OCI-LY7 (cell line): ENCODE measurements at places on chromosomes 2 and 18.
A peak's percentile ranks its signal among the peaks of the same experiment; 100 is the strongest.

DNA sequence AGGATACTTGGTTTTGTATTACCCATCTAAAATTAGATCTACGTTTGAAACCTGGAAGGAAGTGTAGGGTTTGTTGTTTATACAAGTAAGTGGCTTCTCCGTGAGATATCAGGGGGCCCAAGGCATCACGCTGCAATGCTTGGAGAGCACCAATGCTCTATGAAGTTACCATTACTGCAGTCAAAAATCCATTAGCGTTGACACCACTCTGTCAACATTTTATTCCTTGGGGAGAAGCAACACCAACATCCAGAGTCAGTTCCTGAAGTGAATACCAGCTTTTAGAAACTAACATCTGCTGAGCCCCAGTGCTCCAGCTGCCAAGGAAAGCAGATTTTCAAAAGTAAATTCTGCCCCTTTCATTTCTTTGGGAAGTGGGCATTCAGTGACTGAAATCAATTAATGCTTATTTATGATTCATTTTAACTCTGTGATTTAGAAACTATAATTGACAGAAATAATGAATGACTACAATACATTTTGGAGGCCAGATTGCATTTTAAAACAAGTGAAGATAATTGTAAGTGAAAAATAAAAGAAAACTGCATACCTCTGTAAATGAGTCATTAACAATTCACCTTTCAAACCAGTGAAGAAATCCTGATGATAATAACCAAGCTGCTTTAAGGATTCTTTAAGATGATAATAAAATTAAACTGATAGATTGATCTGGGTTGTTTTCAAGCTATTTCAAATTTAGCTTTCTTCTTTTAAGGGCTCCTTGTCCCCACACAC lies 30.5 kb downstream of the LRP1B start:
- no peak for DNase-seq

GRCh38 chr2:202061695-202062094 lies 11.4 kb upstream of the KIAA2012 start:
- no peak for DNase-seq

- DNase-seq: no peak
Observed at GRCh38 chr2:104656571-104657163, 197.2 kb upstream of the POU3F3 start.

GRCh38 chr2:65489269-65489668 lies 56.9 kb upstream of the SPRED2 start:
- DNase-seq: no peak

DNA sequence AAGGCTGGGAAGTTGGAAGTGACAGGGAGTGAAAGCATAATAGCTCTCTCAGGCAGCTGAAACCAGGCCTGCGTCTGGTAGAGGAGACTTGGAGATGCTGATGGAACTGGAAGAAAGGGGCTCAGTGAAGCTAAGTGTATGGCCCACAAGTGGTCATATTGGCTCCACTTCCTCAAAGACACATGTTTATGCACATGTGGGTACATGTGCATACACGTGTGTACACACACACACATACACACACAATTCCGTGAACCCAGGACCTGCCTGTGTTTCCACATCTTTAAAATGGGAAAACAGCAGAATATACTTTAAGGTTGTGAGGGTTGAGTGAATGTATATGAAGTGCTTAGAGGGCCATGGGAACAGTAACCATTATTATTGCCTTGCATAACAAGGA lies 160.9 kb downstream of the ARL6IP6 start:
- no peak for DNase-seq

- no peak for DNase-seq
Observed at GRCh38 chr2:221551864-221552263, 20.2 kb downstream of the EPHA4 start.

- DNase-seq: no peak
Observed at GRCh38 chr18:52287151-52287550, 52.8 kb upstream of the DCC start.

- DNase-seq: no peak
Observed at GRCh38 chr2:104845946-104846785, 7.7 kb upstream of the POU3F3 start.

DNA sequence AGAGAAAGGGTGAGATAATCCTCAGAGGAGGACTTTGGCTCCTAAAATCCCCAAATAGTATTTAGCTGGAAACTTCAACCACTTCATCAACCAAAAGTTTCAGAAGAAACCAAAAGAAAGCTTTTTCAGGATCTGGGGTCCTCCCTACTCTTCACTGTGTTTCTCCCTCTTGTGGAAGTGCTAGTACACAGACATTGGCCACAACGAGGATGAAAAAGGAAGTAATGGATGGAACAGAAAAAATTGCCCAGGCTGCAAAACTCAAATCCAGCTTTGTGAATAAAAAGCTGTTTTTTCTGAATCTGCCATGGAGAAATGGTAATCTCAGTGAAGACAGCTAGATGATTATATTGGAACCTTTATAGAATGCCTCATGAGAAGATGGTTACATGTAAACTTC lies 4.0 kb downstream of the PID1 start:
- DNase-seq: no peak

DNA sequence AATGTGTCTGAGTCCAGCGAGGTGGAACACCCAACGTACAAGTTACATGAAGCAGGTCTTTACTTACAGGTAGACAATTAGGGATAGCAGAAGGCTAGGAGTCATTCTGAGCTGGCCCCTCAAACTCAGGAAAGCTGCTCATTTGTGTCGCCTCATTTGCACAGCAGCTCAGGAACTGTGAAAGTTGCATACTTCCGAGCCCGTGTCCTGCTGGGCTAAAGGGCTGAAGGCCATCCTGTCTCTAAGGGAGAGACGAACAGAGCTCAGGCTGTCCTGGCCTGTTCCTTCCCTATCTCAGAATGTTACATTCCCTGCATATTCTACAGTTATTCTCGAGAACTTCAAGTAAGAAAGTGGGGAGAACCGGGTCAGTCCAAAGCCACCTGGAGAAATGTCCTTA lies 99.0 kb downstream of the FAM124B start:
- no peak for DNase-seq

DNA sequence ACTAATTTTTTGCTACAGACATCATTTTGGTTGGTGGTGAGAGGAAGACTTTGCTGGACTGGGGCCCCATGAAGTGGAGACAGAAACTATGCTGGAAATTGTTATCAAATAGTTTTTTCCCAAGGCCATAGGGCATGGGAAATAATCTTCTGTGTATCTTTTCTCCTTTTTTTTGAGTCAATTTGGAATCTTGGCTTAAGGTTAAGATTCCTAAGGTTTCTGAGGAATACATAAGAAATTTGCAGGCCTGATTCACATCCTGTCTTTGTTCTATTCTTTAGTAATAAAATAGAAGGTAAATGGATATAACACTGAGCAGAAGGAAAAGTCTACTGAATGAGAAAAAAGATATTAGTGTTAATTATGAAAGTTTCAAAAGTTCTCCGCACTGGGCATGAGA lies 16.6 kb downstream of the SMC6 start:
- no peak for DNase-seq

- no peak for DNase-seq
Observed at GRCh38 chr2:50707196-50707595, 324.7 kb downstream of the NRXN1 start.

DNA sequence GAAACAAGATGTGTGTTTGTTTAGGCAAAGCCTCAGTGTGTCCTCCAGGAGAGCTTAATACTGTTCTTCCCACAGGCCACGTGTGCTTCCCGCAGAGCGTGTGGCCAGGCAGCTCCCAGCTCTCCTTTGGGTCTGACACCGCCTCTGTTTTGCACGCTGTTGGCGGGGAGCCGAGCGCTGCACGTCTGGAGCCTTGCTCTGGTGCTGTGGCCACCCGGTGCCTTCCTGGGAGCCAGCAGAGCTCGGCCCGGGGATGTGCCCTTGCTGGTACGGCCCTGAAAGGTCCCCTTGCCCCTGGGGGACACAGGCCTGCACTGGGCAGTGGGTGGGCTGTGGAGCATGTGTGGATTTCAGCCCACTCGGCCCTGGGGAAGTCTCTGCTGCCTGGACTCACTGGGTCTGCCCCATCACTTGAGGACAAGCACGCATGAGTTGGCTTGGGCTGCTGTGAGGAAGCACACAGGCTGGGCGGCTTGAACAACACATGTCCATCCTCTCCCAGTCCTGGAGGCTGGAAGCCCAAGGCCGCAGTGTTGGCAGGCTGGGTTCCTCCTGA lies 160.7 kb upstream of the HDAC4 start:
- no peak for DNase-seq

- no peak for DNase-seq
Observed at GRCh38 chr2:113171334-113172075, 2.3 kb upstream of the PSD4 start.

GRCh38 chr18:23757437-23757733 lies 68.1 kb downstream of the LAMA3 start:
- DNase-seq: no peak

DNA sequence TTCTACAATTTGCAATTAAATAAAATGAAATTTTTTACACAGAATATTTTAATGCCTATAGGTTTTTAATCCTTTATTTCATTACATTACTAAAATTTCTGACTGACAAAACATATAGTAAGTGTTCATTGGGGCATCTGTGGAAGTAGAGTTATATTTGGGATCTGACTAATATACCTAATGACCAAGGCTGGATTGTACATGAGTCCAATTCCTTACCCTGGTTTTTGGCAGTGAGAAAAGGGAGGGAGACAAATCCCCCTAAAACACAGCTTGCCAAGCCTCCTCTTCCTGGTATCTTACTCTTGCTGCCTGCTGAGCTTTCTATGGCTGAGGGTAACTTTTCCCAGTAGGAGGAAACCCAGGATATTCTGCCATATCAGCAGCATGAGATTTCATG lies 149.4 kb upstream of the CDH20 start:
- no peak for DNase-seq

DNA sequence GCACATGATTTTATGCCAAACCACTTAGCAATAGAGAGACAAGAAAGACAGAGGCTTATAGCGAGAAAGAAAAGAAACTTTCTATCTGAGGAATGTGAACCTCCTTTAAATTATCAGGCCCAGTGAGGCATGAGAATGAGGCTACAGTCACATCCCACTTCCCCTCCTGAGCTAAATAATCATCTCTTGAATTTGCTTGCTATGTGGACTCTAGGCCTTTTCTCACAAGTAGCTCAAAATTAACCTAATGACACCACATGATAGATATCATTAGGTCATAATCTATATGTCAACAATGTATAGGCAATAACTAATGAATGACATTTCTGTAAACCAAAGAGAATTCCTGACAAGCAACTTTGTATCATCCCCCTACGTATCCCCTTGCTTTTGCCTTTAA lies 301.5 kb upstream of the MGAT5 start:
- DNase-seq: no peak

GRCh38 chr2:54864727-54865126 lies 141.3 kb downstream of the EML6 start:
- no peak for DNase-seq

DNA sequence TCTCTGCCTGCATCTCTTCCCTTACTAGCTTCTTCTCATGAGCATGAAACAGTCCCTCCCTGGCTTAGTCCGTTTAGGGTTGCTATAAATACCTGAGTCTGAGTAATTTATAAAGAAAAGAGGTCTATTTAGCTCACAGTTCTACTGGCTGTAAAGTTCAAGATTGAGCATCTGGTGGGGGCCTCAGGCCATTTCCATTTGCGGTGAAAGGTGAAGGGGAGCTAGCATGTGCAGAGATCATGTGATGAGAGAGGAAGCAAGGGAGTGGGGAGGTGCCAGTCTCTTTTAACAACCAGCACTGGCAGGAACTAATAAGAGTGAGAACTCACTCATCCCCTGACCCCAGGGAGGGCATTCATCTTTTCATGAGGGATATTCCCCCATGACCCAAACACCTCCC lies 26.8 kb downstream of the RHBDD1 start:
- peak; percentile 7 for DNase-seq

DNA sequence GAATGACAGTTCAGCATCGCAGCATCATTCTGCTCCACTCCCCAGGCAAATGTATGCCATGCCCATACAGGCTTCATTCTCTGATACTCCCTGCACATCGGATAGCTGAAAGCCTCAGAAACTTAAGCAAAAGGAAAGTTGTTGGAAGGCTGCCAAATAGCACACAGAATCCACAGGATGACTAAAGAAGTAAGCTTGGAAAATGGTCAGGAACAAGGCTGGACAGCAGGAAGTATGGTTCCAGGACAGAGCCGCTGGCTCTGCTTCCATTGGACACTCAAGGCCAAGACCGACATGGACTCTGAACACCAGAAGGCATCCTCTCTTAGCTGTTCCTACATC lies 256.5 kb downstream of the CDH20 start:
- no peak for DNase-seq

DNA sequence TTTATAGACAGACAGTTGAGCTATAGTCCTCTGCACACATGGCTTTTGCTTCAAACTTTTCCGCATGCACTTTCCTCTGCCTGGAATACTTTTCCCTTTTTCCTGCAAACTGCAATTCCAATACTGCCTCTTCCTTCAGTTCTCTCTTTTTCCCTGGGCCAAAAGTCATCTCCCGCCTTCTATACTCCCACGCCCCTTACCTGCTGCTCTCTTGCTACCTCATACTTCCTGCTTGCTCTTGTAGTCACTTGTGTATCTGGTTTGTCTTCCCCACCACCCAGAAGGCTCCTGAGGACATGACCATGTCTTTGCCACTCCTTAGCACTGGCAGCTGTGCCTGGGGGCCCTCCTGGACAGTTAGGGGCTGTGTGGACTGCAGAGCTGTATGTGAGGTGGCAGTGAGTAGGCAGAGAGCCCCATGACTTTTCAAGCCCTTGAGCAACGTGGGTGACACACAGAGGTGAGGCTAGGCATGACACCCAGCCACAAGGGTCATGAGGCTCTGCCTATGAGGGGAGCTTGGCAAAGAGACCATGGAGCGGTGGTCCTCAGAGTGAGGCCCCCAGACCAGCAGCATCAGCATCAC lies 23.2 kb downstream of the SPEG start:
- DNase-seq: peak; percentile 60

- DNase-seq: no peak
Observed at GRCh38 chr2:191894681-191895147, 47.8 kb upstream of the CAVIN2 start.

- peak; percentile 27 for DNase-seq
Observed at GRCh38 chr2:116510117-116510671, 1304.3 kb upstream of the DDX18 start.

DNA sequence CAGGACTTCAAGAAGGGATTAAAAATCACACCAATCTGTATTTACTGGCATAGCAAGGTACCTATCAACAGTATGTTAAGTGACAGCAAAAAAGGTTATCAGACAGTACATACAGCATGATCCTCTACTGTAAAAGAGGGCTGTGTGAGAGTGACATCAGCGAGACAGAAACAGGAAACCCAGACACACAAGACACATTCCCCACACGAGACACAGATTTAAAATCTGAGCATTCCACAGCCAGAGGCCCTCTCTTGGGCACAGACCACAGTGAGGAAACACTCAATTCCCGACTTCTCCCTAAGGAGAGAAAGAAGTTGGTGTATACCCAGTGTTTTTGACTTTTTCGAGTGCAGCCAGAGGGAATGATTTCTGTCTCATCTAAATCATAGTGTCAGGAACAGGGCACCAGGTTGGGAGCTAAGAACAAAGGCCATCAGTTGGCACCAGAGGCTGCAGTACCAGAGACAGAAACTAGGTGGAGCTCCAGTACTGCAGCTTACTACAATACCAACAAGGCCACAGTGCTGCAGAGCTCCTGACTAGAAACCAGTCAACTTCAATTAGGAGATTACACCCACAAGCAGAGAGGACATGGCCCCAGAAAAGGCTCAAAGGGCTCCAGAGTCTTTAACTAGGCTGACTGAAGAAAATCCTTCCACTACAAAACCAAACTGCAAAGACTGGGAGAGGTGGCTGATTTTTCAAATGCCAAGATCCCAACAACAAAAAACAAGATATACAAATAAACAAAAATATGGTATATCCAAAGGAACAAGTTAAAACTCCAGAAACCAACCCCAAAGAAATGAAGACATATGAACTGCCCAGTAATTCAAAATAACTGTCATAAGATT lies 41.0 kb downstream of the UNC50 start:
- peak; percentile 84 for DNase-seq

GRCh38 chr18:63532471-63532870 lies 9.7 kb upstream of the SERPINB12 start:
- DNase-seq: no peak
